ENCODE measurements at places on chromosomes 4 and X.

DNA sequence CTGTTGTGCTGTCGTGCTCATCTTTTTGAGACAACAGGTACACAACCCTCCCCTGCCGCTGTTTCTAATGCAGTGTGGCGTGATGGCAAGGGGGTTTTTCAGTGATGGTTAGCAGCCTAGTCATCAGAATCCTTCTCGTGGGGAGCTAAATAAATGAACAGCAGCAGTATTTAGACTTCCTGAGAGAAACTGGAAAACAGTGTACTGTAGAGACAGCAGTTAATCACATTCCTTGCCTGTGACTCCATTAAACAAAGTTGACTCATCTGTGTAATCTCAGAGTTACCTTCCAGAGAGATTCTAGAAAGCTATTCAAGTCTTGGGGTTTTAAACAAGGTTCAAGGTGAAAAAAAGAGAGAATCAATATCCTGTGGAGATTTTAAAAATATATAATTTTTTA, 1753.2 kb upstream of the PCDH7 start:
- no peak for DNase-seq

GRCh38 chr4:2094545-2094944, 35.4 kb downstream of the NAT8L start:
- no peak for DNase-seq

DNA sequence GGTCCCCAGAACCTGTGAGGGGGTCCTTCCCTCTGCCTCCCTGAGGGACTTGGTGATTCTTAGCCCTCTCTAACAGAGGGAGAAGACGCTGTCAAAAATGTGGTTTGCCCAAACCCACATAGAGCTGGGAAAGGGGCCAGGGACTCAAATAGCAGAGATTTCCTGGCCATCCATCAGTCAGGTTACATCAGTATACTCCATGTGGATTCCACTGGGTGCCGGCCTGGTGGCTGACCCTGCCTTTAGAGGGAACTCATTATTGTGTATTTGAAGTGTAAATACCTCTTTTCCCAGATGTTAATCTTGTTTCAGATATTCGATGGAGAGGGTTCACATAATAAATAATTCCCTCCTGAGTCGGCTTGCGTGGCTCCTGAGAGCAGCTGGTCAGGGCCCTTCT, 130.3 kb downstream of the TBL1X start:
- no peak for DNase-seq

DNA sequence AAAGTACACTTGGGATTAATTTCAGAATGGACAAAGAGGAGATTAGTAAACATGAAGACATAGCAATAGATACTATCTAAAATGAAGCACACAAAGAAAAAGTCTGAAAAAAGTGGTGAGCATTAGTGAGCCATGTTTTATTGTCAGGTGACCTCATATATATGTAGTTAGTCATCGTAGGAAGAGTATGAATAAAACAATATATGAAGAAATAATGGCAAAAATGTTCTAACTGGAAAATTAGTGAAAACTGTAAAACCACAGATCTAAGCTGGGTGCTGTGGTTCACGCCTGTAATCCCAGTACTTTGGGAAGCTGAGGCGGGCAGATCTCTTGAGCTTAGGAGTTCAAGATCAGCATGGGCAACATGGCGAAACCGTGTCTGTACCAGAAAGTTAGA, 67.9 kb downstream of the RBPJ start:
- DNase-seq: no peak

GRCh38 chr4:80006935-80007744, 65.9 kb downstream of the ANTXR2 start:
- no peak for DNase-seq

DNA sequence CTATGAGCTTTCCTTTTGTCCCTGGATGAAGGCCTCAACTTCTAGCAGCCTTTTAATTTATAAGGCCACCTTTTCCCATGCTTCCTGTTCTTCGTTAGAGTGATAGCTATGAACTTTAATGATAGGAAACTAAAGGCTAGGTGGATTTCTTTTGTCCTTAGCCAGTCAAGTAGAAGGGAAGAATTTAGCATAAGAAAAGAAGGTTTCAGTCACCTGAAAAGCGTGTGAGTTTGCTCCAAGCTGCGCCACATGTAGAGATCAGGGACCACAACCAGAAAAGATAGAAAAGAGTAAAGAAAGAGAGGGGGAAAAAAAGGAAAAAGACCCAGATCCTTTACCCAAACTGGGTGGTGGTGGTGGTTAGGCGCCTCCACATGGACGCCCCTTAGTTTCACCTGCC, 28.6 kb downstream of the LUZP4 start:
- no peak for DNase-seq

- no peak for DNase-seq
These were observed at the start of gene CNOT6L for GRCh38 chr4:77818602-77819403. TSS of gene CNOT6L (minus strand) at chr4:77819368. CDS start at chr4:77819308, 60 bp downstream.
